Left hindlimb (tissue), 1 donor: ENCODE measurements at places on chromosomes 4 and X.
A peak's percentile ranks its signal among the peaks of the same experiment; 100 is the strongest.

GRCh38 chr4:498328-498904, 540 bp downstream of the ZNF721 start:
- DNase-seq = no peak

DNA sequence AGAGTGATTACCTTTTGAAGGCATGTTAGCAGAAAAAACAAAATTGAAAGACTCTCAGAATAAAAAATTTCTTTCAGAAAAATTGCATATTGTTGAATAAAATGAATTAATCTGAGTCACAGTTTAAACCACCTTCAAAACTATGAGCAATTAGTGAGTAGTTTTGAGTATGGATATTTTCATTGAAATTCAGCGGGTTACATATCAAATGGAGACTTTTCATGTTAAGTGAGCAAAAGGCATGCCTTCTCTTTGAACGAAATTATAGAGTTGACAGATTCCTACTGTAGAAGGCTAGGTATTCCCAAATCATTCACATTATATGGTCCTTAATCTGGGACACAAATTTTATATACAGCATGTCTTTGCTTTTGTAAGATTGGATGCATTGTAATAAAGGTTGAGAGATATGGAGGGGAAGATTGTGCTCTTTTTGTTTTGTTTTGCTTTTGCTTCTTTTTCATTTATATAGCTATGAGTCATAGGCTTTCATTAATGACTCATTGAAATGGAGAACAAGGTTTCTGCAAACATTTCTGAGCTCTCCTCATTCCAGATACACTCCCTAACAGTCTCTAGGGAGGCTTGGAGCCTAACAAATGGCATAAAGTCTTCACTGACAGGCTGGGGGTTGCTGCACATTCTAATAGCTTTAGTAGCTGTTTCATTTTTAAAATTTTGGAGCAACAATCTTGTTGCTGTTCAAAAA, 21.6 kb downstream of the PCDH18 start:
- DNase-seq = no peak

DNA sequence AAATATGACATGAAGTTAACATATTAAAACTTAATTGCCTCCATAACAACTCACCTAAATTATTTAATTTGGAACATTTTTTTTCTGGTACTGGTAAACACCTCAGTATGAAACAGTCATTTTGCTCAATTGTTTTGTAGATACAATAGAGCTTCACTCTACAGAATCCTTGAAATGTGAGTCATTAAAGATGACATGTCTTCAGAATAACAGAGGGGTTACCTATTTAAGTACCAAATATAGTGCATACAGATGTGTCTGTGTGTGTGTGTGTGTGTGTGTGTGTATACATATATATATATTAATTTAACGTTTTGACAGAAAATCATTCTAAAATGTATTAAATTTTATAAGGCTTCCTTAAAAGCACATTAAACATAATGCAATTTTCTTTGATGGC, 297.6 kb downstream of the INPP4B start:
- DNase-seq = no peak

DNA sequence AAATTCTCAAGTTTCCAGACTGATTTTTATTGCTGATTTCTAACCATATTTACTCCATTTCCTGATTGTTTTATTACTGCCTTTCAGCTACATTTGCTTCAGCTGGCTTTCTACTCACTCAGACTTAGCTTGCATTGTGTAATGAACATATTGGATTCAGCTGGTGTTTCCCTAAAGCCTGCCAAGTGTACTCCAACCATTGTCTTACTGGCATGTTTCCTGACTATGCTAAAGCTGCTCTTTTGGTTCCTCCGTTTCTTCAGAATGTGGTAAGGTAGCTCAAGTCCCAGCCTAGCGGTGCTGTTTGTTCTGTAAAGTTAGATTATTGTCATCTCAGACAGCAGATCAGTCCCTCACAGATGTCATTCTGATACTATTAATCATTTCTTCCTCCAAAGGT, 53.1 kb upstream of the GLRA2 start:
- DNase-seq = peak; percentile 48

DNA sequence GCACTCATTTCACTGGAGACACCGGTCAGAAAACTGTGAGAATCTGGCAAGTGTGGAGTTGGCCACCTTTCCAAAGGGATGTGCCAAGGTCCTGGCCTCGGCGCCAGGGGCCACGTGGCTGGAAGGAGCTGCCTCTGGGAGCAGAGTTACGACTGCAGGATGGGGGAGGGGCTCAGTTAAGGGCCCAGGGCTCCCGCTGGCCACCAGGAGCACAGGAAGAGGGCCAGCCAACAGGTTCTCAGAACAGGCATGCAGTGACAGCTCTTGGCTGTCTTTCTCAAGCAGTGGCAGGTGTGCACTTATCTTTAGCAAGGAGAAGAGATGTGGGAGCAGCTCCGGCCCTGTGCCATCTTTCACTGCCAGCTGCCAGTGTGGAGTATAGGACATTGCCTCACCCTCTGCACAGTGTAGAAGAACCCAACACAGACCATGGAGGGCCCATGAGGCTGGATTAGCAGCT, 115.9 kb upstream of the RBPJ start:
- DNase-seq = peak; percentile 59

DNA sequence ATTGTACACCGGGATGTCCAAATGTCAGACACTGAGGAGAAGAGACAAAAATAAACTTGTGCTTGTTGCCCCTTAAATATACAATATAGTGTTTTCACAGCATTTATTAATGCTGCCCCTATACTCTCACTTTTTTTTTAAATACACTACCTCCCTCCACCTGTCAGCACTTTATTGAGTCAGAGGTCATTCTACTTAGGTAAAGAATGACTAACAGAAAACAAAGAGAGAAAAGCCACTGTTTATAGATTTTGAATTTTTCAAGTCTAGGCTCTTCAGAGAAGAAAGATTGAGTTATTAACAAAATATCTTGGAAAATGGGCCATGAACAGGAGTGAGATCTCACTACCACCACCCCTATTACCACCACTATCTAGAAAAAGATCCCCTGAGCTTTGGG, 58.1 kb downstream of the NIPAL1 start:
- DNase-seq = no peak

- no peak for DNase-seq
Observed at GRCh38 chrX:129634541-129634940, 20.2 kb downstream of the APLN start.

- no peak for DNase-seq
Observed at GRCh38 chrX:153501530-153501929, 6.8 kb downstream of the BGN start.

DNA sequence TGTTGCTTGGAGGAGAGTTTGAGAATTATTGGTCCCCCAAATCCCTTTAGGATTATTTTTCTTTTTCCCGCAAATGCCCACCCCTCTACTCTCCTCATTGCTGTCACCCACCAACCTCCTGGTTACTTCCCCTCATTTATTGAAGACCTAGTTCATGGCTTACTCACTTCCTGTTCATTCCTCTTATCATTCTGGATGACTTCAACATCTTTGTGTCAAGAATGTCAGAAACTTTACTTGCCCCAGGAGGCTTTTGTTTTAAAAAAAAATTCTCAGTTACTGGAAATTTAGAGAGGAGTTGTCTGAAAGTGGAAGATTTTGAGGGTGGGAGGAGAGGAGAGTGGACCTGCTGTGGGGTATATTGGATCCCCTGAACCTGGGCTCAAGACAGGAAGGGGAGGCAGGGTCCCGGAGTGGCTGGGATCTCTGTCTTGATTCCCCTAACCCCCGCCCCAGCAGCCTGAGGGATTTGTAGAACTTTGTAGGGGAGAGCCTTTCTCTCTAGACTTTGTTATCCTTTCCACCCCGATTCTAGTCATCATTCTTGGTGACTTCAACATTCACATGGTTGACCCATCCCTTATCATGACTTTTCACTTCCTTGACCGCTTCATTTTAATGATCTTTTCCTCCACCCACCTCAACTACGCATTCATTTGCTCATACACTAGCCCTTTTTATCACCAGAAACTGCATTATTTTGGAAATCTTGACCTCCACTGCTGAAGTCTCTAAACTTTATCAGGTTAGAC, 69.9 kb upstream of the ESX1 start:
- DNase-seq = no peak

DNA sequence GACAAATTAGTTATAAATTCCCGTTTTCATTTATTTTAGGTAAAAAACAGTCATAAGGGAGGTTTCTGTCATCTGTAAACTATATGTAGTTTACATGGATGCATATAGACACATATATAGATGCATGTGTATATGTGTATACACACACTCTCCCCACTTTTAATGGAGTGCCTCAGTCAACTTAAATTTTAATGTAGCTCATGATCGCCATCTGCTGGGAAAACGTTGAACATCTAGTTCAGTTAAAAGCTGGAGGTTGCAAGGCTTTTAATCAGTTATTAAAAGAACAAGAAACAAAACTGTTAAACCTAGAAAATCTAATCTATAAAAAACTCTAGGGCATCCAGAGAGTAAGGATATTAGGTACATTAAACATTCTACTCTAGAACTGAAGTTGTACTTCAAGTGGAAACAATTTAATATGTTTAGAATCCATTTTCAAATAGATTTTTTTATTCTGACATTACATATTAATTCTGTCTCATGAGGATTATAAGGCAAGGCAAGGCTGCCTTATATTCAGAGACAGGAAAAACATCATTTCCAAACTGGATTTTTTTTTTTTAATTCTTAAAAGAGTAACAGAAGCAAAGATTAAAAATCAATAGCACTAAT, 122.6 kb downstream of the SHISA3 start:
- no peak for DNase-seq

DNA sequence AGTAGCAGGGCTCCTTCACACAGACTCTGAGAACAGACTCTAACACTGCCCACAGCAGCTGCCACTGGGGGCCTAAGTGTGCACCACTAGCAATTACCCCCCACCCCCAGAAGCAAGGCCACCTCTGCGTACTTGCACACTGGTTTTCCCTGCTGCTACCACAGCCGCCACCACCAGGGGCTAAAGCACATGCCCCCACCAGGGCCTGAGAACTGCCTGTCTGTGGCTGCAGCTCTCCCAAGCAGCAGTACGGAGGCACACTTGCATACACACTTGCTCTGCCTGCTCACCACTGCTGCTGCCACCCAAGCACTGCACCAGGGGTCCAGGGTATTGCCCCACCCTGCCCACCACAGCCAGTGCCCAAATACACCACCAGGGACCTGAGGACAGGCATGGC, 59.6 kb downstream of the SCML2 start:
- DNase-seq = no peak

DNA sequence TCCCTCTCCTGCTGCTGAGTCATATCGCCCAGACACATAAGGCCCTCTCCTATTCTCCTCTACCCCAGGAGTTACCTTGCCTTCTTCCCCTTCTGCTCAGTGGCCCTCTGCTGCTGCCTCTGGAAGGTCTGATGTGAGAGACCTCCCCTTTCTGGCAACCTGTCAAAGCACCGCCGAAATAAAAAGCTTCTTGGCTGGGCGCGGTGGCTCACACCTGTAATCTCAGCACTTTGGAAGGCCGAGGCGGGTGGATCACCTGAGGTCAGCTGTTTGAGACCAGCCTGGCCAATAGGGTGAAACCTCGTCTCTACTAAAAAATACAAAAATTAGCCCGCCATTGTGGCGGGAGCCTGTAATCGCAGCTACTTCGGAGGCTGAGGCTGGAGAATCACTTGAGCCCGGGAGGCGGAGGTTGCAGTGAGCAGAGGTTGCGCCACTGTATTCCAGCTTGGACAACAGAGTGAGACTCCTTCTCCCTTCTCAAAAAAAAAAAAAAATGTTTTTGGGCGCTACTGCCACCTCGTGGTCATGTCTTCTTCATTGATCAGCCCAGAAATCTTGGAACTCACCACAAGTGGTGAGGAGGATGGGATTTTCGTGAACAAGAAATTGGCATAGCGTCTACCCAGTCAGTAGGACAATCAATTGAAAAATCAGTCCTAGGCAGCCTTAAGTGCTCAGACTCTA, 8.6 kb upstream of the ZXDA start:
- no peak for DNase-seq

DNA sequence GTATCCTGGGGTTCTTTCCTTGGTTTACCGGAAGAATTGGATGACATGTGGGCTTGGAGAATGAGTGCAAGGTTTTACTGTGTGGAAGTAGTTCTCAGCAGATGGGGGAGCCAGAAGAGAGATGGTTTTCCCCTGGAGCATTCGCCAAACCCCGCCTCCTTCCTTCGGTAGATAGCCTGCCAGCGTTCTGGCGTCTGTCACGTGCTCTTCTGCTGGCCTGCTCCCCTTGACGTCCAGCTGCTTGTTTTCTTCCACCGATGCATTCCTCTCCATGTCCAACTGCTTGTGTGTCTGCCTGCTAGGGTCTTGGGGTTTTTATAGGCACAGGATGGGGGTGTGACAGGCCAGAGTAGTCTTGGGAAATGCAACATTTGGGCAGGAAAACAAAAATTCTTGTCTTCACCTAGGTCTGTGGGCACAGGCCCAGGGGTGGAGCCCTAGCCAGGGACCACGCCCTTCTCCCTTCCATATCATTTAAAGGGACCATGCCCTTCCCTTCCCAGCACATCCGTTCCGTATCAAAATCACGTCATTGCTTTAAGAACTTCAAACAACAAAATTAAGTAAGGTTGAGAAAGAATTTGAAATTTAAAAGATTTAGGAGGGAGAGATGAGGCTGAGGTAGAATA, 538.7 kb upstream of the SMIM31 start:
- DNase-seq = no peak

- no peak for DNase-seq
Observed at GRCh38 chr4:153639833-153640802, 44.0 kb upstream of the TLR2 start.

DNA sequence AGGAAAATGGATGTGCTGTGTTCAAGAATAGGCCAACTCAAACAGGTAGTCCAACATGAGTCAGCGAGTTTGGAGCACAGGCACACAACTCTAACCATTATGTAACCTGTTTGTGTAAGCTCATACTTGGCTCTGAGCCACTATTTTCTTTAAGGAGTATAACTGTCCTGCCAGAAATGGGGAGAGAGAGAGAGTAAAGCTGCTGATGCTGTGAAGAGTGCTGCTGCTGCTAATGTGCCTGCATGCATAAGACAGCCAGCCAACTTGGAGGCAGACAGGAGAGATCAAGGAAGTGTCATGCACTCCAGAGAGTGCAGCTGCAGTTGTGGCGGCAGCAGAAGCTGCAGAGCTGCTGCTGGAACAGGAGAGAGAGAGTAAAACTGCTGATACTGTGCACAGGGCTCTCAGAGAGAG, 11.7 kb upstream of the STATH start:
- DNase-seq = peak; percentile 45
